GM23248 (cell line): ENCODE measurements at places on chromosomes 16 and 17.

GRCh38 chr17:70905796-70906195 is 736.5 kb downstream of the KCNJ2 start:
- peak; percentile 97 for DNase-seq

DNA sequence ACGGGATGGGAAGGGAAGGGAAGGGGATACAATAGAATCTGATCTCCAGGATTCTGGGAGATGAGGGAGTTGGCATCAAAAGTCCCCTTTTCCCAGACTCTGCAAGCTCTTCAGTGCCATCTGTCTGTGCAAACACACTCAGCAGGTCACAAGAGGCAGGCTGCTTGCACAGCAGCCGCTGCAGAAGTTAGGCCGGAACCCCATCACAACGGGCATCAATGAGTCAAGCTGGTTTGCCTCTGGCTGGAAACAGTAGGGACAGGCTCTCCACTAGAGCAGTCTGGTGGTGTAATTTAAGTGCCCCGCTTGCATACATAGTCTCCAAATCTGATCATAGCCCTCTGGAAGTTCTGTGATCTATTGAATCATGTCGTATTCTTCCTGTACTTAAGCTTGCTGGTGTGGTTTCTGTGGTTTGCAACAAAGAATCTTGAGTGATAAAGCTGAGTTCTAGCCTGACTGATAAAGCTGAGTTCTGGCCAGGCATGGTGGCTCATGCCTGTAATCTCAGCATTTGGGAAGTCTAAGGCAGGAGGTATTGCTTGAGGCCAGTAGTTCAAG is 33.7 kb upstream of the KDM8 start:
- DNase-seq: peak; percentile 83

GRCh38 chr17:78525511-78526160 is 51.6 kb downstream of the DNAH17 start:
- no peak for DNase-seq

GRCh38 chr17:78176548-78177025 is 8.2 kb downstream of the SYNGR2 start:
- DNase-seq: peak; percentile 67

DNA sequence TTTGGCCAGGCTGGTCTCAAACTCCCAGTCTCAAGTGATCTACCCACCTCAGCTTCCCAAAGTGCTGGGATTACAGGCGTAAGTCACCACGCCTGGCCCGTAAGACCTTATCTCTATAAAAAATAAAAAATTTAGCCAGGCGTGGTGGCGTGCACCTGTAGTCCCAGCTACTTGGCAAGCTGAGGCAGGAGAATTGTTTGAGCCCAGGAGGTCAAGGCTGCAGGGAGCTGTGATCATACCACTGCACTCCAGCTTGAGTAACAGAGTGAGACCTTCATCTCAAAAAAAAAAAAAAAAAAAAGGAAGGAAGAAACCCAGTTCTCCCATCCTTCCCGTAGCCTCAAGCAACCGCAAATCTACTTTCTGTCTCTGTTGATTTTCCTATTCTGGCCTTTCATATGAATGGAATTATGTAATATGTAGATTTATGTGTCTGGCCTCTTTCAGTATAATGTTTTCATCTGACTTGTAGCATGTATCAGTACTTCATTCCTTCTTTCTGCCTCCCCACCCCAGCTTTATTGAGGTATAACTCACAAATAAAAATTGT is 11.2 kb downstream of the CASC3 start:
- DNase-seq: no peak

GRCh38 chr16:68936736-68937631 is 93.7 kb downstream of the TANGO6 start:
- DNase-seq: peak; percentile 5

GRCh38 chr17:76654408-76654807 is 10.9 kb upstream of the ST6GALNAC1 start:
- DNase-seq: no peak

- DNase-seq: no peak
Observed at GRCh38 chr16:87874639-87875427, 5.5 kb upstream of the SLC7A5 start.

DNA sequence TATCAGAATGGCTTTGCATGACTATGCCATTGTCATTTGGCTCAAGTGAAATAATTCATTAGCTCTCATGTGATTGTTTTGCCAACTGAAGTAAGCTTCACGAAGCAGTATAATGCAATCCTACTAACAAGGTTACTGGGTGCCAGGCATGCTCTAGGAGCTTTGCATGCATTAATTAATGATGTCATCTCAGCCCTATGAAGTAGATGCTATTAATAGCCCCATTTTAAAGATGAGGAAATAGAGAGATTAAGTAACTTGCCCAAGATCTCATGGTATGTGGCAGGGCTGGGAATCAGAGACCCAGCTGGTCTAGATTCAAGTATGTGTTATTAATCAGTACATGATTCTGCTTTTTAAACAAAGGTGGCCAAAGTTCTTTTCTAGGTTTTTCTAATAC is 14.1 kb downstream of the KRT39 start:
- DNase-seq: peak; percentile 95

DNA sequence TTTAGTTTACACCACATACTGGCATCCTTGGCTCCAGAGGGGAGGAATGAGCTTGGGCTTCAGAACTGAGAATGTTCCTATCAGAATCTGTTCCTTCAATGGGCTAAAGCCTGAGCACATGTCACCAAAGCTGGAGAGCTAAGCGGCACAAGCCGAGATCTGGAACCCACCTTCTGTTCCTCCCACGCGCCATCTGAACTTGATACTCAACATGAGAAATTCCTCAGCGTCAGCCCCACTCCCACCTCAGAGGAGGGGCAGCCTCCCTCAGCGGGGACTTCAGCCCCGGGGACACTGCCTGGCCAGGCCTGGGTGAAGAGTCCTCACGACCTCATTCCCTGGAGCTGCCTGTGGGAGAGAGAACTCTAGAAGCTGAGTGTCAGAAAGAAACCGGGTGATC is 22.8 kb upstream of the SLC47A1 start:
- DNase-seq: no peak

DNA sequence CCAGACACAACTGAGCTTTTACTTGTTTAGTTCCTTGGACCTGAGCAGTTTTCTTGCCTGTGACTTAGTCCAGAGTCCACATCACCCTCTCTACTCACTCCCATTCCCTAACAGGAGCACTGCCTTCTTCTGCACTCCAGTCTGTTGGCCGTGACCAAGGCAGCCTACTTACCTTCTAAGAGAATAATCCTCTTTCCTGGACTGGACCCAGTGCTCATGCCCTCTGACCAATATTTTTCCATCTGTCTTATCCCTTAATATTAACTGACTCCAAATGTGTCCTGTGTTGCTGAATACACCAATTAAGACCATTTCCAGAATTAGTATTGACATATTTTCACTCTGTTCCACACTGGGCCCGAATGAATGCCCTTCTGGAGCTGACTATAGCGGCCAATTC is 681.0 kb upstream of the KIF2B start:
- DNase-seq: no peak

GRCh38 chr16:66364117-66364958 is 2.2 kb upstream of the CDH5 start:
- peak; percentile 62 for DNase-seq

DNA sequence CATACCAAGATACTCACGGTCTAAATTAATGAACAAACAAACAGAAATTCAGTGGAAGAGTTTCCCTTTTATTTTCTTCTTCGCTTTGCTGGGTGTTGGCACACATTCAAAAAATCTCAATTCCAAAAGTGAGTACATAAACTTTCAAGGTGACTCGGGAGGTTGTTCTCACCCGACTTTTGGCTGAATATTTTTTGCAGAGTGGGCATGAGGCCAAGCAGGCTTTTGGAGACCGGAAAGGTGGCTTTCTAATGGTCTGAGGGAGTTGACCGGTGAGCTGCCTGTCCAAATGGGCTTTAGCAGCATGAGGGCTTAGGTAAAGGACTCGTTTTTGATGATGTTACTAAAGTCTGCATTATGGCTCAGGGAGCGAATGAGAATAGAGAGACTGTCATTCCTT is 318.7 kb downstream of the CPPED1 start:
- DNase-seq: no peak

DNA sequence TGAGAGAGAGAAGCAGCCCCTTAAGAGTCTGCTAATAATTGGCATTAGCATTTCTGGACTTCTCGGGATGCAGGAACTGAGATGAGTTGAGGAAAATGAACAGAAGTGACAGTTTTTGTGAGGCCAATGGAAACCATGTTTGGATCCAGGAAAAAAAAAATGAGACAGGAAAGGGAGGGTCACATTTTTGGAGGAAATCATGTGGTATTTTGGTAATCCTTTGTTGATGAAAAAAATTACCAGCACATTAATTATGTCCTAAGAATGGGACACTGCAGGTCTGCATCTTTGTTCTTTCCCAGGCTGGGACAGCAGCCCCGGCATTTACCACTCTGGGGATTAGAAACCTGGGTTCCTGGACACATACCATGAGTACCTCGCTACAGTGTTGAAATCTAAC is 109.9 kb upstream of the ZFHX3 start:
- no peak for DNase-seq

DNA sequence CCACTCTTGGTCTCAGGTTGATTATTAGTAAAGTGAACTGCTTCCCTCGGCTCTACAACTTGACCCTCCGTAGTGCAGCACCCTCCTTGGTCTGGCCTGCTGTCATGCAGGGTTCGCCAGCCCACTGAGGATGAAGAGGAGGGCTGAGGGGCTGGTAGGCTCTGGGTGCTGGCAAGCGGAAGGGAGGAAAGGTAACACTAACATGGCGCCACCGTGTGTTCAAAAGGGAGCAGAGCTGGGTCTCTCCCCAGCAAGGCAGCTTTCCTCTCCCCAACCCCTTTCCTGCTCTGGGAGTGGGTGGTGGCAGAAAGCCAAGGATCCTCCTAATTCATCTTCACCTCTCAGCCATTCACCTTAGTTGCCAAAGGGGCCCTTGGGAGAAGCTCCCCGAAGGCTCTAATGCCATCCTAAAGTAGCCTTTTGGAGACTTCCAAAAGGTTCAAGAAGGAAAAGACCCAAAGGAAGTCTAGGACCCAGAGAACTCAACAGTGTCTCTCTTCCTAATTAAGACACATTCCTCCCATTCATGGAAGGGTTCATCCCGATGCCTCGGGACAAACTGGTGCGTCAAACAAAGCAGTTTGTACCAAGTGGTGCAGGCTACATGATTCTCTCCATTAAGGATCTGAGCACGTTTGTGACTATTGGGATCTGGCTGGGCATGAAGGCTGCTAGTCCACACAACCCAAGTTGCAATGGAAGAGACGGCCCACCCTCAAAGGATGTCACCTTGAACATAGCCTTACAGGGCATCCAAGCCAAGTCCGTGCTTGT is 90.8 kb upstream of the TOB1 start:
- peak; percentile 81 for DNase-seq

- DNase-seq: peak; percentile 87
Observed at GRCh38 chr17:76182016-76182764, 41.1 kb upstream of the FOXJ1 start.

DNA sequence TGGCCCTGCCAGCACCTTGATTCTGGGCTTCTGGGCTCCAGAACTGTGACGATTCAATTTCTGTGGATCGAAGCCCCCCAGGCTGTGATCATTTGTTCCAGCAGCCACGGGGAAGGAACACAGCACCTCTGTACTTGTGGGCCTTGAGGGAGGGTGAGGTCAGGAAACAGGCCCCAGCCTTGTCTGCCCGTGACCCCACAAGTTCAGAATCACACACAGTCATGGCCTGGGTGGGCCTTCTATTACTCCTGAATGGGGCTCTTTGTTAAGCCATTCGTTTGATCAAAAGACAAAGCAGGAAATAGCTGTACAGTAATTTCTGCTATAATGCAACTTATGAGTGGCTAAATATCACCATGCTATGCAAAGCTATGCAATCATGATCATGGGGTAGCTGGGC is 10.1 kb downstream of the ST6GALNAC2 start:
- DNase-seq: no peak

- peak; percentile 79 for DNase-seq
Observed at GRCh38 chr16:80147026-80147655, 393.7 kb upstream of the DYNLRB2 start.

DNA sequence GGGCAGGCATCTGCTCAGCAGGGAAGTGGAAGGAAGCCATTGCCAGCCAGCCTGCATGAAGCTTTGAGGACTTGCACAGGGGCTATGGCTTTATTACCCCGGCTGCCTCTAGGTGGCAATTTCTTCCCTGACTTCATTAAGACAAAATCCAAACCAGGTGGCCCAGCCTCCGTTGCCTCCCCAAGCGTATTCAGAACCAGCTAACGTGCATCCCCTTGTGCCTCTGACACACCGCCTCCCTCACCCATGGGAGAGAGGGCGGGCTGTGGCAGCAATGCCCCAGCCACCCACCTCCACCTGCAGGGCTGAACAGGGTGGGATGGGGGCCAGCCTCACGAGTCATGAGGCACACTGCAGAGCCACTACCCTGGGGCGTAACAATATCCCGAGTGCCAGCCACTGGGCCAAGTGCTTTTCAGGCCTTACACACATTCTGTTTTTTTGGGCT is 6.8 kb downstream of the KIFC3 start:
- peak; percentile 59 for DNase-seq

DNA sequence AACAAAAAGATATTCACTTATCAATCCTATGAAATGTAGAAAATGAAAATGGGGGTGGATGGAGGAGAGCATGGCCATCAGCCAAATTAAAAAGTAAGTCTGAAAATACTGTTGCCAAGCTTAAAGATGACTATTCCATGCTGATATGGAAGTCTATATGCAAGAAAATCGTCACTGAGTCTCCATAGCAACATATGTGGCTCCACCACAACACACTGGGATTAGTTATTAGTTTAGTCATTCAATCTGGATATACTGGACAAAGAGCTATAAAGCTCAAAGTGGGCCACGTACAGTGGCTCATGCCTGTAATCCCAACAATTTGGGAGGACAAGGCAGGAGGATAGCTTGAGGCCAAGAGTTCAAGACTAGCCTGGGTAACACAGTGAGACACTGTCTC is 24.7 kb upstream of the PSMD7 start:
- DNase-seq: peak; percentile 26

DNA sequence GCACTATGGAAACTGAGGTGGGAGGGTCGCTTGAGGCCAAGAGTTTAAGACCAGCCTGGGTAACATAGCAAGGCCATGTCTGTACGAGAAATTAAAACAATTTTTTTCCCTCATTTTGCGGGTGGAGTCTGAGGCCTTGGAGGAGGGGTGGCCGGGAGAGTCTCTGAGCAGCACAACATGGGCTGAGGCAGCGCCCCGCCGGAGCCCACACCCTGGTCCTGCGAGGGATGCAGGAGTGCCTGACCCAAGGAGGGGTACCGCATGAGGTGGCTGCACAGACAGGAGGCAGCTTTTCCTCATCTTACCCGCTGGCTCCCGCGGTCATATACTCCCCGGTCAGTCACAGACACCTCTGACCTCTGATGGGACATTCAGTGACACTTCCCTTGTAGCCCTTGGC is 67.7 kb downstream of the MSI2 start:
- DNase-seq: no peak

DNA sequence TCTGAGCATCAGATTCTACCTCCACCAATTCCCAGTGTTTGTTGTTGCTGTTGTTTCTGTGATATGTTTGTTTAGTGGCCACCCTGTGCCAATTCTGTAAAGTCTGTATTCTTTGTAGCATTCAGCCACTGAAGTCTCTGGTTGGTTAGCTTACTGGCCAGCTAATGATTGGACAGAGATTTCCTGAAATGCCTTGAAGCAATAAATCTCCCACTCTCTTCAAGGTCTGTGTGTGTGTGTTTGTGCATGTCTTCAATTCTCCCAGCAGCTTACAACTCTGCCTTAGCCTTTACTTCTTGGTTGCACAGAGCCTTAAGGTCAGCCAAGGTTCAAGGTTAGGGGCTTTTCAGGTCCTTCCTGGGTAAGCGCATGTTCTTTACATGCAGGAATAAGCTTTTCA is 38.2 kb downstream of the PRPSAP2 start:
- DNase-seq: no peak
